ENCODE measurements at places on chromosomes 16 and 17. TPM values are rescaled to one million over a fixed set of nuclear protein-coding genes. Genes with fewer than 3 reads are reported as not detected.

The GOSR2 gene
- 66.1 TPM for total RNA-seq

GRCh38 chr17:74608511-74608910 is 15.0 kb downstream of the CD300E start:
- no peak for DNase-seq

- DNase-seq = no peak
These were observed 42.9 kb upstream of the KSR1 start for GRCh38 chr17:27413315-27413714.

GRCh38 chr16:67177743-67178699 is 5.7 kb downstream of the MATCAP1 start:
- DNase-seq = no peak

GRCh38 chr17:12620200-12620720 is 45.4 kb upstream of the MYOCD start:
- DNase-seq = no peak

DNA sequence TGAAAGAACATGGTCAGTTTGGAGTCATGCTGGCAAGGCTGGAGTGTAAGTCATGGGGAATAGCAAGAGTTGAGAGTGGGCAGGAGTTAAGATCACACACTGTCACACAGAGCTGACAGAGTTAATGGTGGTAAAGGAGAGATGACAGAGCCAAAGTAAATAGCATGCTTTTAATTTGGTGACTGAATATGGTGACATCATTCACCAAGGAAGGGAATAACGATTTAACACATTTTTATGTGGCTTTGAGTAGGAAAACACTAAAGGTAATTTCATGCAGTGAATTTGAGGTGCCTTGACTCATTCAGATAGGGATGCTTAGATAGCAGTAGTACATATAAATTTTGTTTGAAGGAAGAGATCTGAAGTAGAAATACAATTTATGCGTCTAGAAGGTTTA is 42.1 kb downstream of the SYNRG start:
- DNase-seq = no peak

DNA sequence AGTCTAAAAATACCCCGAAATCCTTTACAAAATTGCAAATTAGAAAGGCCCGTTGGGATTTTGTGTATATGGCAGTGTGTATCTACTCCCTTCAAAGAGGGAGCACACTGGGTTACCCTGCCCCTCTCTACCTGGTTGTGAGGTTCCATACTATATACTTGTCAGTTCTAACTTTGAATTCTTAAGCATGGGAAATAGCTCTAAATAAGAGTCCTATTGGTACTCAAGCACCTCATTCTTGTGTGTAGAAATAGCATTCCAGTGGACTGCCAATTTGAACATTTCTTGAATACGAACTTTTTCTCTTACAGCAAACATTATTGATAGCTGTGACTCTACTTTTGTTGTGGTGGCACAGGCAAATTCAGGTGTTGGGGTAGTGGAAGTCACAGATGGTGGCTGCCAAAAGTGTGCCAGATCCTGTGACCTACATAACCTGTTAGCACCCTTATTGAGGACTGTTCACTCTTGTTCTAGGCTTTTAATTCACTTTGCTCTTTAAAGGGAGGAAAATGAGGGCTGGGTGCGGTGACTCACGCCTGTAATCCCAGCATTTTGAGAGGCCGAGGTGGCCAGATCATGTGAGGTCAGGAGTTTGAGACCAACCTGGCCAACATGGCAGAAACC is 16.1 kb downstream of the ESRP2 start:
- no peak for DNase-seq

DNA sequence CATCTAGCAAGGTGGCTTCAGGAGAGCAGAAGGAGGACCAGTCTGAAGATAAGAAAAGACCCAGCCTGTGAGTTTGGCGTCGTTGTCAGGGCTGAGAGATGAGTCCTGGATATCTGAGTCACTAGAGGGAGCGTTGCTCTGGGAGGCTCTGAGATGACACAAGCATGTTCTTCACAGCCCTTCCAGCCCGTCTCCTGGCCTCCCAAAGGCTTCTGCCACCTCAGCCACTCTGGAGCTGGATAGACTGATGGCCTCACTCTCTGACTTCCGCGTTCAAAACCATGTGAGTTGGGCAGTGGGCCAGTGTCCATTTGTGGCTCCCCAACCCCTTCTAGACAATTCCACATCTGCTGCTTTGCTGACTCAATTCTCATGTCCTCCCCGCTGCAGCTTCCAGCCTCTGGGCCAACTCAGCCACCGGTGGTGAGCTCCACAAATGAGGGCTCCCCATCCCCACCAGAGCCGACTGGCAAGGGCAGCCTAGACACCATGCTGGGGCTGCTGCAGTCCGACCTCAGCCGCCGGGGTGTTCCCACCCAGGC is 2.3 kb downstream of the TGFB1I1 start:
- DNase-seq = no peak

DNA sequence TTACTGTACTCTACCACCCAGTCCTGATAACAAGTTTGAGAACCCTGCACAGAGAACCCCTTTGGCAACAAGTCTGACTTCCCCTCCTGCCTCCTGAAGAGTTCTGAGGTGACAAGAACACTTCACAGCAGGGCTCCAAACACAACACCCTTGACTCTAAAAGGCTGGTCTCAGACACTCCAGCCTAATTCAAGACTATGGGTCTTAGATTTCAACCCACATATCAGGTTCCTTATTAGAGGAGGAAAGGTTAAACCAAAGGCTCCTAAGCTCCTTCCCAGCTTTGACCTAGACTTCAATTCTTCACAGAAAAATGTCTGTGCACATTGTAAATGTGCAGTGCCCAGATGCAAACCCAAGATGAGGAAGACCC is 23.0 kb downstream of the RANBP10 start:
- no peak for DNase-seq

GRCh38 chr16:57976331-57976796 is 5.4 kb upstream of the CNGB1 start:
- DNase-seq = no peak

GRCh38 chr17:42291129-42291528 is 2.8 kb downstream of the STAT5A start:
- no peak for DNase-seq
